ENCODE measurements at places on chromosomes 16 and 17. TPM values are rescaled to one million over a fixed set of nuclear protein-coding genes. Genes with fewer than 3 reads are reported as not detected.
A peak's percentile ranks its signal among the peaks of the same experiment; 100 is the strongest.

- peak; percentile 84 for DNase-seq
- H3K4me3 ChIP-seq = peak overlapping the region; percentile 22
- peaks cover 52% of the 10 kb centered on the region for H3K4me1 ChIP-seq
- H3K27ac ChIP-seq = peak overlapping the region; percentile 66
- H3K27me3 ChIP-seq = no peaks in the 10 kb centered on the region
- H3K36me3 ChIP-seq = no peaks in the 10 kb centered on the region
Observed at GRCh38 chr17:28057731-28058246, 15.3 kb downstream of the NLK start.

TM4SF5 gene
- total RNA-seq = not detected

ACD gene
- total RNA-seq = 32.4 TPM

GRCh38 chr16:54510685-54511221 is 224.2 kb upstream of the IRX3 start:
- H3K27me3 ChIP-seq = no peaks in the 10 kb centered on the region
- H3K36me3 ChIP-seq = no peaks in the 10 kb centered on the region
- H3K4me1 ChIP-seq = no peaks in the 10 kb centered on the region
- no peak overlapping the region for H3K27ac ChIP-seq

DNA sequence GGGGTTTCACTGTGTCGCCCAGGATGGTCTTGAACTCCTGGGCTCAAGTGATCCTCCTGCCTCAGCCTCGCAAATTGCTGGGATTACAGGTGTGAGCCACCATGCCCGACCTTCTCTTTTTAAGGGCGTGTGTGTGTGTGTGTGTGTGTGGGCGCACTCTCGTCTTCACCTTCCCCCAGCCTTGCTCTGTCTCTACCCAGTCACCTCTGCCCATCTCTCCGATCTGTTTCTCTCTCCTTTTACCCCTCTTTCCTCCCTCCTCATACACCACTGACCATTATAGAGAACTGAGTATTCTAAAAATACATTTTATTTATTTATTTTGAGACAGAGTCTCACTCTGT is 3.9 kb downstream of the STH start:
- no peaks in the 10 kb centered on the region for H3K4me1 ChIP-seq
- no peak overlapping the region for H3K27ac ChIP-seq
- DNase-seq = no peak
- H3K27me3 ChIP-seq = no peaks in the 10 kb centered on the region
- no peak overlapping the region for H3K4me3 ChIP-seq

Measured in GM12878 (cell line).